ENCODE measurements at places on chromosomes 5 and 9.
A peak's percentile ranks its signal among the peaks of the same experiment; 100 is the strongest.

DNA sequence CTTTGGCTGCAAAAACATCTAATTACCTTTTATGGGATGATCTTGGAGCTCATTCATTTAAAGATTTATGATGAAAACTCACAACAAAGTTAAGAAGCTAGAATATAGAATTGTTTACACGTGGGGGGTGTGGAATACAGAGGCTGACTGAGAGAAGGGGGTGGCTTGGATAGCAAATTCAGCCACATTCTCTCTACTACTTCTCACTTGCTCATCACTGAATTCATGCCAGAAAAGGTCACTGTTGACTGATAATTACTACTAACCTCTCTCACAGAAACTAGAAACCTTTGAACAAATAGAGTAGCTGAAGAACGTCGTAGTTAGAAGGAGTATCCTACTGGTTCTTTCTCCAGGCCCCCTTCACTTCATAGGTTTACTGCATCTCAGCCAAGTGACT, 808.2 kb downstream of the BRINP1 start:
- DNase-seq = no peak

- DNase-seq = peak; percentile 46
These were observed 179.7 kb upstream of the ANKRD55 start for GRCh38 chr5:56412601-56413379.

DNA sequence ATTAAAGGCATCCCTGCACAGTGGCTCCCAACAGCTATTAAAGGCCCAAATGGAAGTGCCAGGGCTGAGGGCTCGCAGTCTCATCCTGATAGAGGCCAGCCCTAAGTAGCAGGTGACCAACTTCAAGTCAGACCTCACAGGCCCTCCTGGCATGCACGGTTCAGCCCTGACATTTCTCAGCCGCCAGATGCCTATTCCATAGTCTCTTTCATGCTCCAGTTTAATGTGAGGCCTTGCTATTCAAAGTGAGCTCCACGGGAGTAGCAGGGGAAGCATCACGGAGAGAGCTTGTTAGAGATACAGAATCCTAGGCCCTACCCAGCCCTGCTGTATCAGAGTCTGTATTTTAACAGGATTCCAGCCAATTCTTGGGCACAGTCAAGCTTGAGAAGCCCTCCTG, 11.1 kb downstream of the LHFPL2 start:
- no peak for DNase-seq

DNA sequence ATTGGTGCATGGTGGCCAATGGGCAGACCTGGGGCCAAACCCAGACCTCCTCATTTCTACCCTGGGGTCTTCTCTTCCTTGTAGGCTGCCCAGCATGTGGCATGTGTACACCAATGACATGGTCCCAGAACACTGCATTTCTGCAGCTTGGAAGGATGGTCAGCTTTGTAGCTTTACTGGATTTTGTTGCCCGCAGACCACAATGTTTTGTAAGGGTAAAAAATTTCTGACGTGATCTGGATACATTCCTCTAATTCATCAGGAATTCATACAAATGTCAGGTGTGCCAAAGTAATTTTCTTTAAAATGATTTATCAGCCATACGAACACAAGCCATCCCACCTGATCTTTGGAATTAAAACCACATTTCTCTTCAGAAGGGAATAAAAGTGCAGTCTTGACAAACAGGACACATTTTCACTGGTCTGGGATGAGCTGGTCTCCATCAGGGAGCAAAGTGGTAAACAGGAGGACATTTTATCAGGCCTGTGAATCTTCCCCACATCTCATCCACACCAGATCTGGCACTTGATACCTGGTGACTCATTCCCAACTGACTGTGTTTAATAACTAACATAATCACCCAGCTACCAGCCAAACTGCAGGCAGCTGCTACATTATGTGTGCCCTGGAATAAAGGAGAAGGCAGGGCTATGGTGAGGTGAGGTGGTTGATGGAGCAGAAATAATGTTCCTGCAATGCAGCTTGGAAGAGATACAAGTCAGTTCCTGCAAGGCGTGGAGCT, 103.9 kb downstream of the SPOCK1 start:
- DNase-seq = no peak

DNA sequence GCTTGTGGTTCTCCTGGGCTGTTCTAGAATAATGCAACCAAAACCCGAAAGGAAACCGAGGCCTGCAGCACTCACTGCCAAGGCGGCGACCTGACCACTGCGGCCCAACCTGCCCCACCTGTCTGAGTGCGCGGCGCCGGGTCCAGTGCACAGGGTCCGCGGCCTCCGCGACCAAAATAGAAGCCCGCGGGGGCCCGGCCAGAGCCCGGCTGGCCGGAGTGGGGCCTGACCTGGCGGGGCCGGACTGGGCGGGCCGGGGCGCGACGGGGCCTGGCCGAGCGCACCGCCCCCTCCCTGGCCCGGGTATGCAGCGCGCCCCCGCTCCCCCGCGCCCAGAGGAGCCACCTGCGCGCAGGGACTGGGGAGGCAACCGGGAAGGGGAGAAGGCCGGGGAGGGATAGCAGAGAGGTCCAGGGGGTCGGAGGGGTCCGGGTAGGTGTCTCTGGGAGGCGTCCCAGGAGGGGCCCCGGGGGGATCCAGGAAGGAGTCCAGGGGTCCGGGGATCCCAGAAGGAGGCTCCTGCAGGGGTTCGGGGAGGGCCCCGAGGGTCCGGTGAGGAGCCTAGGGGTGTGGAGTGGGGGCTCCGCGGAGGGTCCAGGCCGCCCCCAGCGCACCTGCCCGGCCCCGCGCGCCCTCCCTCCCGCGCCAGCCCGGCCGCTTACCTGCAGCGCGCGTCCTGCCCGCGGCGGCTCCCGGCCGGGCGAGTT, 503 bp downstream of the SEMA4D start:
- DNase-seq = peak; percentile 50

DNA sequence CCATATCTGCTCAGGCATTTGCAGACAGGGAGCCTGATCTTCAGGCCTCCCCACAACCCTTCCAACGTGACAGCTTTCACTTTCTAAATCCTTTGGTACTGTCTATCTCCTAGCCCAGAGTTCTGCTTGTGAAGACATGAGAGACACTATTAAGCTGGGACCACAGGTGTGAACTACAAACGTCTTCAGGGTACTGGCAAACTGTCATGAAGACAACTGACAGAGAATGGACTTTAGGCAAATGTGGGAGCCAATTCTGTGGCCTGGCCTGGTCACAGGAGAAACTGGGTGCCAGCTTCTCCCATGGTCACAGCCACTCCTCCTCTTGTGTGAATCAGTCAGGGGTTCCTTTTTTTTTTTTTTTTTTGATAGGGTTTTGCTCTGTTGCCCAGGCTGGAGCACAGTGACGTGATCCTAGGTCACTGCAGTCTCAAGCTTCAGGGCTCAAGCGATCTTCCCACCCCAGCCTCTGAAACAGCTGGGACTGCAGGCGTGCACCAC, 10.4 kb downstream of the TRIM14 start:
- DNase-seq = no peak

DNA sequence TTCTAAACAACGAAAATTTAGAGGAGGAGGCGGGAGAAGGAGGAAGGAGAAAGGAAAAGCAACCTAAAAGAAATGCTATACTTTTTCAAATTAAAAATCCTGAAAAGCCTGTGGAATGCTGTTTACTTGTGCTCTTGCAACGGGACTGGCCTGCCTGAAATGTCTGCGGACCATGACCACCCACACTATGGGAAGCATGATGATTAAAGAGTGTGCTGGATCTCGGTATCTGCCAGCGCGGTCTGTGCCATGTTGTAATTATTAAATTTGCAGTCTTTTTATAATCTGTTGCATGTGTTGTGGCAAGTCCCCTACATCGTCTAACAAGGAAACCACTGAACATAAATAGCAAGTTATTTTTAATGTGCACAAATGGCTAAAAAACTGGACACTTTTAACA, 111.4 kb downstream of the FANCC start:
- DNase-seq = no peak

DNA sequence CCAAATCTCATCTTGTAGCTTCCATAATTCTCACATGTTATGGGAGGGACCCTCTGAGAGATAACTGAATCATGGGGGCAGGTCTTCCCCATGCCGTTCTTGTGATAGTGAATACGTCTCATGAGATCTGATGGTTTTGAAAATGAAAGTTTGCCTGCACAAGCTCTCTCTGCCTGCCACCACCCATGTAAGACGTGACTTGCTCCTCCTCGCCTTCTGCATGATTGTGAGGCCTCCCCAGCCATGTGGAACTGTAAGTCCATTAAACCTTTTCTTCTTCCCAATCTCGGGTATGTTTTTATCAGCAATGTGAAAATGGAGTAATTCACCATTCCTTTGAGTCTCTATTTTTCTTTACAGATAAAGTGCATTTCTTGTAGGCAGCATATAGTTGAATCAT, 66.9 kb upstream of the FNIP1 start:
- no peak for DNase-seq

GRCh38 chr5:158421319-158421718, 562.4 kb upstream of the CLINT1 start:
- DNase-seq = no peak

GRCh38 chr5:178145965-178146820, 7.5 kb downstream of the NHP2 start:
- DNase-seq = peak; percentile 77

DNA sequence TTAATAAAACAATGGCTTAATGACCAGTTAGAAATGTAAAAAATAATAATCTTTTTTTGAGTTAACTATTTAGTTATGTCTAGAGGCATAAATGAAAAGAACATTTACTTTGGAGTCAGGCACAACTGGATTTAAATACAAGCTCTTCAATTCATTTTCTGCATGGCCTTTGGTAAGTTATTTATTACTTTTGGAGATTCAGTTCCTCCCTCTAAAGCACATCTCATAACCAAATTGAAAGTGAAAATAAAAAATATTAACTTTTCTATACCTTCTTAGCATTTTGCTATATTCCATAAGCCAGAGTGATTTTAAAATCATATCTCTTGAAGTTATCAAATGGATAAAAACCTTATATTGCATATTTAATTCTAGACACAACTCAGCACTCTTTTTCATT, 434.9 kb upstream of the SMARCA2 start:
- no peak for DNase-seq

- DNase-seq = peak; percentile 19
These were observed at the start of gene KLHL3 for GRCh38 chr5:137735555-137736284. TSS of gene KLHL3 (minus strand) at chr5:137736089. CDS start at chr5:137735646, 443 bp downstream.

All from D341Med (cell line).